Mesenteric fat pad (tissue), 1 donor: ENCODE measurements at places on chromosomes 1 and 21.

DNA sequence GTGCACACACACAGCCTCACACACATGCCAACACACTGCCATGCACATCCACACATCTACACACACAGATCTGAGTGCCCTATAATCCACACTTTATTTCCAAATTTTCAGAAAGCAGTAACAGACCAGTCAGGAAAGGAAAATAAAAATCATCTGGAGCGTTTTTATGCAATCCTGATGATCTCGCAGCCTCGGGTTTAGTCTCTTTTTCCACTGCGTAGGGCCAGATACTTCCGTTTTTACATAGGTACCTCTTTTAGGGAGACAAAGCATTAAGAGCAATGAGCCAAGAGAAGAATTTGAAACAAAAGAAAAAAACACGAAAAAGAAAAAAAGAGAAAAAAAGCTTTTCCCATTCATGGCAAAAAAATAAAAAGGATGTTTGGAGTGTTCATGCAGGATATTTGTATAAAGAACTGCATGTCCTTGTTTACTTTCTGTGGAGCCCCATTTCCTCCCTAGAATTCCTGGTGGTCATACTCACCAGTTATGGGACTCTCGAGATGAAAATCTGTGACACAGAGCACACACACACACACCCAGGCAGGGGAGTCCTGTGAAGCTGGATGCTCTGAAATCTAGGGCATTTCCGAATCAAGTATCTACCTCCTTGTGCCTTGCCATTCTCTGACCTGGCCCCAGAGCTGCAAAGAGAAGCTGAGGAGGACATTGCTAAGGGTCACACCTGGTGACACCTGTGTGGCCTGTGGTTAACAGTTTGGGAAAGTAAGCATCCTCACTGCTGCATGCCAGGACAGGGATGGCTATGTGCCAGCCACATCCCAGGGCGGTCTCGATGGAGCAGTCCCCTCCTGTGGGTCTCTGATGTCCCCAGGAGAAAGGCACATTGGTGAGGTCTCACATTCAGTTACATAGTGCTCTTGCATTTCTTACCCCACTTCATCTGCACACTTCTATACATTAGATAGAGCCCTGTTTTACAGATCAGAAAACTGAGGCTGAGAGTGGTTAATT, 83.6 kb downstream of the RUNX1 start:
- no peak for DNase-seq

DNA sequence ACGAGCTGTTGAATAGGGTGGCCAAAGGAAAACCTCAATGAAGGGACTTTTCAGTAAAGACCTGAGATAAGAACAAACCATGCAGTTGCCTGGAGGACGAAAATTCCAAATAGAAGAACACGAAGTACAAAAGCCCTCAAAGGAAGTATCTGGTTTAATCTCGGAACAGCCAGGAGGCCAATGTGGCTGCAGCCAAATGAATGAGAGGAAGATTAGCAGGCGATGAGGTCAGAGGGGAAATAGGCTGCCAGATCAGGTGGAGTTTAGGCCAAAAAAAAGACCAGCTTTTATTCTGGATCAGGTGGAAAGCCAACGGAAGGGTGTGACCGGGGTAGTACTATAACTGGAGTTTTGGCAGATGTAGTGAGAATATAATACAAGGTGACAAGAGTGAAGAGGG, 43.7 kb downstream of the SRSF11 start:
- DNase-seq = no peak

DNA sequence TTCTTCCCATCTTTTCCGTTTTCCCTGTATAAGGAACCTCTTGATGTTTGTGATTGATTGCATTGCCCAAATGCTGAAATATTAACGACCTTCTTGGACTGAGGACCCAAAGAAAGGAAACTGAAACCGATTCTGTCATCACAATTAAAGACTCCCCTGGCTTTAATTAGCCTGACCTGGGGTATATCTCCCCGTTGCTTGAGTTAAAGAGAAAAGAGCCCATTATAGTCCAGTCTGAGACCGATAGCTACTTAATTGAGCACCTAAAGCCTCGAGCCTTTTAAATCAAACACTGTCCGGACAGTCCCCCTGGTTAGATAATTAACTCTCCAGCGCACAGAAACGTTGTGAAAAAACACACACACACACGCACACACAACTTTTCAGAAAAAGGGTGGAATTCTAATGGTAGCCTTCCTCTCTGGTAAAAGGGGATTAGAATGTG, 8.0 kb downstream of the LMO4 start:
- no peak for DNase-seq

GRCh38 chr1:151723726-151724370, 2.5 kb downstream of the RIIAD1 start:
- DNase-seq = no peak

DNA sequence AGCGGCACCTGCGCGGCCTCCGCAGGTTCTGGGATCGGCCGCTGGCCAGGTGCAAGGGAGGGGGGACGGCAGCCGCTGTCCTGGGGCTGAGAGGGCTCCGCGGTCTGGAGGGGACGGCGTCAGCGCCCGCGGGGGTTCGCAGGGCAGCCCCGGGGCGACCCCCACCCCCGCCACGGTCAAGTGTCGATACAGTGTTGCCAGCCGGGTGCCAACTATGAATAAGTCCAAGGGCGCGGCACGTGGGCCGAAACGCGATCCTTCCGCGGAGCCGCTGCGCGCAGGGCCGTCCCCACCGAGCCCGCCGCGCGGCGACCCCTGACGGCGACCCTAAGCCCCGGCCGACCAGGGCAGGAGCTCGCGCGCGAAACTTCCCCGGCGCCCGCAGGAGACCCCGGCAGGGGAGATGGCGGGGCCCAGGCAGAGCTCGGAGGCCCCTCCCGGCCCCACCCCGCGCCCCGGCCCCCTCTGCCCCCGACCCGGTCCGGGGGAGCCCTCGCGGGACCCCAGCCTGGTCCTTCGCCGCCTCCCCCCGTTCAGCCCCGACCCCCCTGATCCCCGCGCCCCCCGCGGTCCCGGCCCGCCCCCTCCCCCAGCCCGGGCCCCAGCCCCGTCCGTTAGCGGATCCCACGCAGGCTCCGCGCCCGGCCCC, 586 bp upstream of the AGPAT3 start:
- DNase-seq = no peak

GRCh38 chr21:33261635-33262034, 4.5 kb upstream of the IL10RB start:
- no peak for DNase-seq

DNA sequence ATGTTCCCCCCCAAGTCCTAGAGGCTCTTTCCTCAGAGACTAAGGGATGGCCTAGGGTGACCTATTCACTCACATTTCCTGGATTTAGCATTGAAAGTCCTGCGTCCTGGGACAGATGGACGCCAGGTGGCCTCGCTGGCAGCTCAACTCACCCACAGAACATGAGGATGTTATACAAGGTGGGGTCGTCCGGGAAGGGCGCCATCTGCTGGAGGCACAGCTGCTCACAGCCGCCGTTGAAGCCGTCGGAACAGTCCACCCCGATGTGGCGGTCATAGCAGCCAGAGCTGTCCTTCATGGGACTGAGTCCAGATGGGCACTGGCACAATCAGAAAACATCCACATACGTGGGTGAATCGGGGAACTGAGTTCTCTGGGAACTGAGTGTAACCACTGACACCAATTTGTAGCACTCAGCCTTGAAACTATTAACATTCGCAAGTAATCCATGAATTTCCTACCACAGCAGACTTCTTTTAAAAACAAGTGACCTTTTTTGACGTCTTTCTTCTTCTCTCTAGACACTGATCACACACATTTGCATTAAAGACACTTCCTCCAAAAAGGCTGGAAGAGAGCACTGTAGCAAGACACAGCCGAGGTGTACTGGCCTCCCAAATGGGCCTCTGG, 215.4 kb downstream of the ASTN1 start:
- no peak for DNase-seq

GRCh38 chr1:168618886-168619285, 42.5 kb downstream of the XCL1 start:
- no peak for DNase-seq

- DNase-seq = no peak
Measured at GRCh38 chr1:192763756-192764155, 45.1 kb upstream of the RGS2 start.

DNA sequence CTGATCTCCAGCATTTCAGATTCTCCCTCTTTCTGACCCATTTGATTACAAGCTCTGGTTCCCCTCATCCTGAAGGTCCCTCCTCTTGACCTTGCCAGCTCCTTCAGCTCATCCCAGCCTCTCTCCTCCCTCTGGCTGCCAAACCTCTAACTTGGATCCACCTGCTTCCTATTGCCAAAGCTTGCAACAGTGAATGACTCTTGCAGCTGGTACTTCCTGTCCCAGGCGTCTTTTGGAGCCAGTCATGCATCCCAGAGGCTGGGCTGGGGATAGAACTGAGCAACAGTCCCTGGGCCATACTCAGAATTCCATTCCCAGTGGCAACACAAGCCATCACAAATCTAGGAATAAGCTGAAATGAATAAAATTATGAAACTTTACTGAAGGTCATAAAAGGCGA, 27.7 kb upstream of the SPOCD1 start:
- no peak for DNase-seq

- DNase-seq = no peak
Measured at GRCh38 chr1:23434260-23434775, 9.8 kb upstream of the TCEA3 start.

GRCh38 chr1:116457946-116458604, 85.0 kb downstream of the ATP1A1 start:
- no peak for DNase-seq

DNA sequence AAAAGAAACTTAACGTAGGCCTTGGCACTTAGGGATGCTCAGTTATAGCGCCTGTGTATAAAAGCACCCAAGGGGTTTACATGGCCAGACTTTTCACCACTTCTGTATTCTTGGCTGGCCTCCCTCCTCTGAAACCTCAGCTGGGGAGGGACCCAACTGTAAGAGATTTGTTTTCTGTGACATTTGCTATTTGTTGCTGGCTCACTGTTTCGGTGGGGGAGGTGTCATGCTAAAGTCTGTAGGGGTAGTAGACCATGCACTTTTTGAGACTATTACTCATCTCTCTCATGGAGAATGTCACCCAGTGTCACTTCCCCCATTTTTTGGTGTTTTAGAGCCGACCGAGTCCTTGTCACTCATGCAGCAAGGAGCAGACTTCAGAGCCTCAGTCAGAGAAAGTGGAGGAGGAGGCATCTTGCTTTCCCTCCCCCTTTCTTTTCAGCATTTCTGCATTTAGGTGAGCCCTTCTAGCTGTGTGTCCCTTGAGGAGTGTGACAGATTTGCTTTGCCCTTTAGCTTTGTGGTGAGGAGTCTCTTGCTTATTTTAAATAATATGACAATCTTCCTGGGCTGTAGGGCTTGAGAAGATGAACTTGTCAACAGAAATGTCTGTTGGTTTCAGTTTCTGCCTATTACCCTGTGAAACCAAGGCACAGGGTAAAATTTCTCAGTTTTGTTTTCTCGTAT, 160.1 kb downstream of the FASLG start:
- DNase-seq = no peak

DNA sequence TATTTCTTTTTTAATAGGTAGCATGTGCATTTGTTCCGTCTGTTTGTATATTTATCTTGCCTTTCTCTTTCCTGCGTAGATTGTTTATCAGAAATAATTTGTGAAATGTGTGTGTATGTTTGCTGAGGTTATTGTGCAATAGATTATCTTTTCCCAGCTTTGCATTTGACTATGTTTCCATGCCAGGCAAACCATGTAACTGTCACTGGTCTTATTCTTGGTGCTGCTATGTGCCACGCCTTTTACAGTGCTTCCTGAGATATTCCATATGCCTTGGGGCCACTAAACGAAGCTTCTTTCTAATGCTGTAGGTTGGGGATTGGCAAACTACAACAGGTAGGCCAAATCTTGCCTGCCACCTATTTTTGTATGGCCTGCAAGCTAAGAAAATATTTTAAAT, 598.8 kb downstream of the PLPP3 start:
- no peak for DNase-seq

GRCh38 chr21:44290327-44291077, 4.8 kb downstream of the AIRE start:
- DNase-seq = no peak

DNA sequence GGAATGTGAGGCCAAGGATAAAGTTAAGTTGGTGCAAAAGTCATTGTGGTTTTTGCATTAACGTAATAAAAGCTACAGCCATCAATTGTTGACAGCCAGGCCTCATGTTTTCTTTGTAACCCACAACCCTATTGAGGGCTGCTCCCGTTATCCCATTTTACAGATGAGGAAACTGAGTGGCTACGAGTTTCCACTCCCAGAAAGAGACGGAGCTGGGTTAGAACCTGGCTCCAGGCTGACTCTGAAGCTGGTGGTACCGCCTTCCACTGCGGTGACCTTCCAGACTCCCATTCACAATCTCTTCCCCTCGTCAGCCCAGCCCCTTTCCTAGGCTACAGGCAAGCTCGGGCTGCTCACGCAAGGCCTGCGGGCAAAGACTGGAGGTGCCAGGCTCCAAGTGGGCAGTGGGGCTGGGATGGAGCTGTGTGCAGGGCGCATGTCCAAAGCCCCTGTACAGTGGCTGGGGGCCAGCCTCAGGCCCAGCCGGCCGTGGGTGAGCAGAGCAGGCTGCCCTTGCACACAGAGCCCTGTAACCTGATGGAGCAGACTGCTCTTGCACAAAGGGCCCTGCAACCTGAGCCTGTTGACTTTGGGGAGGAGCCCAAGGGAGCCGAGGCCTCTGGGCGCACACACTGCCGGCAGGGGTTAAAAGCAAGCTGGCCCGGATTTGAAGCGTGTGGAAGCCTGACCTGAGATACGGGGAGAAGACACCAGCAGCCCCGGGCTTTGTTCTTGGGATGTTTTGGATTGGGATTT, 97.4 kb upstream of the TMPRSS2 start:
- no peak for DNase-seq

GRCh38 chr1:185693654-185694053, 40.5 kb upstream of the HMCN1 start:
- no peak for DNase-seq

- no peak for DNase-seq
Measured at GRCh38 chr21:42411197-42411869, 7.6 kb downstream of the UBASH3A start.

- DNase-seq = peak; percentile 24
Measured at GRCh38 chr1:29630756-29631155, 394.4 kb downstream of the PTPRU start.

DNA sequence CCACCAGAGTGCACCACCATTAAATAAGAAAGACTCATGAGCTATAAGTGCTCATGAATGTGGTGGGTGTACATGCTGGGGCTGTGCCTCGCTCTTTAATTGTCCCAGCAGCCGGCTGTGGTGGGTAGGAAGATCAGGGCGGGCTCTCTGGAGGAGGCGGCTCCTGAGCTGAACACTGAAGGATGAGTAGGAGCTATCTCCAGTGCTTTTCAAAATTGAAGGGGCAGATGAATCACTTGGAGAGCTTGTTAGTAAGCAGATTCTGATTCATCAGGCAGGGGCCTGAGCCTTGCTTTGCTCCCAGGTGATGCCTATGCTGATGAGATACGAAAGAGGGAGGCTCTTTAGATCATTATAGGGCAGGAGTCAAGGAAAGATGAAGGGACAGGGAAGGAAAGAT, 54.1 kb downstream of the ETS2 start:
- no peak for DNase-seq

DNA sequence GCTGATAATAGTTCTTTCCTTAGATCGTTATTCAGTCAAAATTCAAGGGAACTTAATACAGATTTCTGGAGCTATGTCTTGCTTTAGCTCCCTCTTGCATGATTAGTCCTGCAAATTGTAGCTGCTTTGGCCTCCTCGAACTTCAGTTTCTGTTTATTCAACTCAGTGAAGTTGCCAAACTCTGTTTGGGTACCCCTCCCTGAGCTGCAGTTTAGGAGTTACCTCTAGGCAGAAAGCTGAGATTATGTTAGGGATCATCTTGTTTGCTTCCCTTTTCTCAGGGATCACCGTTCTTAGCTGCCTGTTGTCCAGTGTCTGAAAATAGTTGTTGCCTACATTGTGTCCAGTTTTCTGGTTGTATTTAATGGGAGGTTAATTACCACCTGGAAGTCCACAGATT, 43.5 kb downstream of the SNX27 start:
- DNase-seq = no peak
